Activated T-cell treated with anti-CD3 and anti-CD28 coated beads for 1 hour (primary cell): ENCODE measurements at places on chromosomes 3 and 15.

GRCh38 chr3:179452176-179452564 lies 900 bp upstream of the GNB4 start:
- no peak for DNase-seq

- DNase-seq = no peak
Observed at GRCh38 chr3:169179321-169179720, 484.2 kb downstream of the MECOM start.

- no peak for DNase-seq
Observed at GRCh38 chr3:172355836-172356235, 92.4 kb downstream of the GHSR start.

DNA sequence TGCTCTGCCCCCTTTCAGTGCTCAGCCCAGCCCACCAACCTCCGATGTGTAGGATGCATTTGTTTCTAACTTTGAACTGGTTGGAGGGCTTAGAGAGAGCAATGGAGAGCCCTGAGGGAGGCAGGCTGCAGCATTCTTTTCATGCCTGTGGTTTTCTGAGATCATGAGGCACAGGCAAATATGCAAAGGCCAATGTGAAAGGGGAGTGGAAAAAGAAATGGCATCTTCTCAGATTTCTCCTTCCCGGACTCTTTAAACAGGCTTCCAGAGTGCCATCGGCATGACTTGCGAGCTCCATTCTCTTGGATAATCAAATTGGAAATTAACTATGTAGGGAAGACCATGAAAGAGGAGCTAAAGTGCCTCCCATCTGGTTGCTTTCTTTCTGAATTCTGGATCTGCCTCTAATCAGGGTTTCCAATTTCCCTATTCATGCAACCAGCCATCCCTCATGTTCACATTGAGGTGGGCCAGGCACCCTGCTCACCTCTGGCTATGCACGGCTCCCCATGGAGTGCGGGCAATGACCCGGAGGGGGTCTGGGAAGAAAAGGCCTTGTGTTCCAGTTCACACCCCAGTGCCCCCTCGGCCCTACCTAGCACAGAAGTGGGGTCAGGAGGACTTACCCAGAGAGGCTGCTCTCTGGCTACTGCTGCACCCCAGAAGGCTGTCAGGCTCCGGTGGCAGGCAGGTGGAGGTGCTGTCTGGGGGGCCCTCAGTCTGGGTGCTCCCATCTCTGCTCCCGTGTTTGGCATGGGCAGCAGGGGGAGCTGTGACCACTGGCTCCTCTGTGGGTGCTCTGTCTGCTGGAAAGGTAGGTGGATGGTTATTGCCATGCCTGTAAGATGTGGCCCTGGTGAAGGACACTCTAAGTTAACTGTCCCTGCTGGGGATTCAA lies 16.1 kb downstream of the AMOTL2 start:
- DNase-seq = no peak

GRCh38 chr3:188673646-188674186 lies 498.1 kb upstream of the TPRG1 start:
- DNase-seq = no peak

- no peak for DNase-seq
Observed at GRCh38 chr3:177885063-177885462, 651.2 kb upstream of the KCNMB2 start.

GRCh38 chr3:139835830-139836683 lies 98.9 kb upstream of the CLSTN2 start:
- DNase-seq = no peak

GRCh38 chr3:126342991-126343648 lies 14.1 kb downstream of the KLF15 start:
- DNase-seq = no peak

GRCh38 chr15:70014860-70015490 lies 82.7 kb downstream of the TLE3 start:
- DNase-seq = no peak

GRCh38 chr3:24286405-24286804 lies 208.2 kb downstream of the THRB start:
- DNase-seq = no peak

- DNase-seq = no peak
Observed at GRCh38 chr3:27623085-27623753, 98.9 kb downstream of the EOMES start.

- DNase-seq = no peak
Observed at GRCh38 chr15:34724481-34724880, 30.3 kb downstream of the GJD2 start.

DNA sequence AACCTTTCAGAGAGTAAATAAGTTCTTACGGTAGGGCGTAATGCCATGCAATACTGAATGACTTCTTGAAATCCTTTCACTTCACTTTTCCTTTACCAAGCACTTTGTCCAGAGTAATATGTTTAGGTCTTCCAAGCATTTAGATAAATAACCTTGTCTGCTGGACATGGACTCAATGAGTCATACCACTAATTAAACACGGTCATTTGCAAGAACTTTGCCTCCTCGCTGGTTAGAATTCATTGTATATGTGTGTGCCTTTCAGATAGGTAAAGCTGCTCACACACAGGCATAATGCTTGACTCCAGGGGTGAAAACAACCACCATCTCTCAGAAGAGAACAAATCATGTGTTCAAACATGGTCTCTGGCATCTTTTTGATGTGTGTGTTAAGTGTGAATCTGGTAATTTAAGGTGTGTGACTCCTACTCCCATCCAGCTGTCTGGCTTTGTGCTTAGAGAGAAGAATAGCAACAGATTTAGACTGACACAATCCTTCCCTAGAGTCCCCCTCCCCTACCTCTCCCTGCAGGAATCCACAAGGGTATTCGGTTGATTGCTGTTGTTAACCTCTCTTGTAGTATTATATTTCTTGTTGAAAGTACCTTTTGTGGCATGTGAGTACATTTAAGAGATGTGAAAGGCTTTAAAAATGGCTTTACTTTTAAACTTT lies 419.0 kb downstream of the CNTN4 start:
- DNase-seq = no peak
